HAP-1 (cell line): ENCODE measurements at places on chromosomes 1 and 21.

DNA sequence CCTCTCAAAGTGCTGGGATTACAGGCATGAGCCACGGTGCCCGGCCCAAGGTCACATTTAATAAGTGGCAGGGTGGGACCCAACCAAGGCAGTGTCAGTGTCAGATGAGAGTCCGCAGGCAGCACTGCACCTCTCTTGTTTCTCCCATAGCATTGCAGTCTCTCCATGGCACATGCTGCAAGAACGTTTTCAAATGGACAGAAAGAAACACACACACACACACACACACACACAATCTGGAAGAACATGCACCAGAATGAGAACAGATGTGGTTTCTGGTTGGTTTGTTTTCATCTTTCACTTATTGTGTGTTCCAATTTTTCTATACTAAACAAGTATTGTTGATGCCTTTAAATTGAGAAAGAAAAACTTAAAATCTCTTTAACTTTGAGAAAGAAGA, 126.5 kb downstream of the SYF2 start:
- no peak for DNase-seq

DNA sequence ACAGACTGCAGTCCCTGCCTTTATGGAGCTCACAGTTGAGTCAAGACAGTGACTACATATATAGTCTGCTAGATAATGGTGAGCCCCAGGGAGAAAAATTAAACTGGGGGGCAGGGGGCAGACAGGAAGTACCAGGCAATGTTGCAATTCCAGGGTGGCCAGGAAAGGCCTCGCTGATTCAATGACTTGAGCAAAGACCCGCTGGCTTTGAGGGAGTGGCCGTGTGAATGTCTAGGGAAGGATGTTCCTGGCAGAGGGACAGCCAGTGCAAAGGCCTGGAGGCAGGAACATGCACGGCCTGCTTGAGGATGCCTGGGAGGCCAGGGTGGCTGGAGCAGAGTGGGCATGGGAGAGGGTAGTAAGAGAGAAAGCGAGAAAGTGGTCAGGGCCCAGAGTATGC, 23.0 kb upstream of the EPHA8 start:
- DNase-seq: no peak

DNA sequence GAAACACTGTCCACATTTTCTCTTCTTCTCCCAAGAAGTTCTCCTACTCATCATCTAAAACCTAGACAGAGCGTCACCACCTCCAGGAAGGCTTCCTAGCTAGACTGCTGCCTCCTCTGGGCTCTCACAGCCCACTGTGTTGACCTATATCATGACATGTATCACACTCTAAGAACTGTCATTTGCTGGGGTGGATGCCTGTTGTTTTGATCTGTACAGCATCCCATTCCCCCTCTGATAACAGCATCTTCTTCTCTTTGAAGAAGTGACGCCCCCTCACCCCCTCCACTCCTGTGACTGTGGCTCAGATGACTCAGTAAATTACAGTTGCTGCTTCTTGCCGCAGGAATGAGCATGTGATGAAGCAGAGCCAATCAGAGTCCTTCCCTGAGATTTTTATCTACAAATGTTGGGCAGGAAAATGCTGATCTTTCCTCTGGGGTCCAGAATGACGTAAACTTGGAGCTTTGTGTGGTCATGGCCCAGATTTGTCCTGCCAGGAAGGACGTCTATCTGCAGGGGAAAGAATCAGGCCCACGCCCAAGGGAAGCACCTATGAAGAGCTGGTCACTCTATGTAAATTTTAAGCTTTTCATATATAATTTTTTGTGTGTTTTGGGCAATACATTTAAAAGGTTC, 28.0 kb upstream of the FOXO6 start:
- no peak for DNase-seq

- peak; percentile 46 for DNase-seq
Measured at GRCh38 chr1:78145105-78145580, 99.4 kb downstream of the GIPC2 start.

DNA sequence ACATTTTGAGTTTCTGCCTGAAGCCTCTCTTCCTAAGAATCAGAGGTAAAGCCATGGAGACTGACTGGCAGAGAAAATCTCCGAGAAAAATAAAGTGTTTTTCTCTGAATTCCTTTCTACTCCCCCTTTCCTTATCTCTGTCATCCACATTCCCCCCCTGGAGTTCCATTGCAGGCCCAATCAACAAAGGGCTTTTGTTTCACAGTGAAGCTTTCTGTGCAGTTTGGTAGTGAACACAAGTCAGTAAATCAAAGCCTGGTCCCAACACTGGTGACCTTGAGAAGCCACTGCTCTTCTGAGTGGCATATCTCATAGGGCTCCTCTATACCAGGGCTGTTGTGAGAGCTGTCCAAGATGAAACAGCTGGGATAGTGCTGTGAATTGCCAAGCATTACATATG, 228.4 kb downstream of the SEC16B start:
- no peak for DNase-seq

- DNase-seq: no peak
Measured at GRCh38 chr21:40863839-40864238, 16.9 kb upstream of the DSCAM start.

DNA sequence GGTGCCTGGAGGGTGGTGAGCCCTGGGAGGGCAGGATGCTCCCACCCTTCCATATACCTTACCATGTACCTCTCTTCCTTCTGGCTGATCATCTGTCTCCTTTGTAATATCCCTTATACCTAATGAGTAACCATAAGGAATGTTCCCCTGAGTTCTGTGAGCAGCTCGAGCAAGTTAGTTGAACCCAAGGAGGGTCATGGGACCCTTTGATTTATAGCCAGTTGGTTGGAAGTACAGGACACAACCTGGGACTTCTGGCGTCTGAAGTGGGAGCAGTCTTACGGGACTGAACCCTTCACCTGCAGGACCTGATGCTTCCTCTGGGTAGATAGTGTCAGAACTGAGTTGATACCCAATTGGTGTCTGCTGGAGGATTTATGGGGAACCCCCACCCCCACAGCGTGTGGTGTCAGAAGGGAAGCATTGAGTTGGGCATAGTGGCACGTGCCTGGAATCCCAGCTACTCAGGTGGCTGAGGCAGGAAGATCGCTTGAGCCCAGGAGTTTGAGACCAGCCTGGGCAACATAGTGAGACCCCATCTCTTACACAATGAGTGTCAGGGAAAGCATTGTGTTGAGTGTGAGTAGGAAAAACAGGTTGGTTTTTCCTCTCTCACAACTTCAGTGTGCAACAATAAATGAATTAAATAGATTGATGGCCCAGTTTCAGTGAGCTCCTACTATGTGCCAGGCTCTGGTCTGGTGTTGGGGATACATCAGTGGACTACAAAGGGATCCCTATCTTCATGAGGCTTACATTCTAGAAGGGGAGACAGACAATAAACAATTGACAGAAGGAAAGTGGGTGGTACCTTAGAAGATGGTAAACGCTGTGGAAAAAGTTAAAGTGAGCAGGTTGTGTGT, 16.0 kb downstream of the DNAJC16 start:
- no peak for DNase-seq

- DNase-seq: no peak
Measured at GRCh38 chr1:39418236-39418635, 73.2 kb upstream of the BMP8A start.

- DNase-seq: no peak
Measured at GRCh38 chr1:229033480-229033879, 237.4 kb upstream of the RAB4A start.

DNA sequence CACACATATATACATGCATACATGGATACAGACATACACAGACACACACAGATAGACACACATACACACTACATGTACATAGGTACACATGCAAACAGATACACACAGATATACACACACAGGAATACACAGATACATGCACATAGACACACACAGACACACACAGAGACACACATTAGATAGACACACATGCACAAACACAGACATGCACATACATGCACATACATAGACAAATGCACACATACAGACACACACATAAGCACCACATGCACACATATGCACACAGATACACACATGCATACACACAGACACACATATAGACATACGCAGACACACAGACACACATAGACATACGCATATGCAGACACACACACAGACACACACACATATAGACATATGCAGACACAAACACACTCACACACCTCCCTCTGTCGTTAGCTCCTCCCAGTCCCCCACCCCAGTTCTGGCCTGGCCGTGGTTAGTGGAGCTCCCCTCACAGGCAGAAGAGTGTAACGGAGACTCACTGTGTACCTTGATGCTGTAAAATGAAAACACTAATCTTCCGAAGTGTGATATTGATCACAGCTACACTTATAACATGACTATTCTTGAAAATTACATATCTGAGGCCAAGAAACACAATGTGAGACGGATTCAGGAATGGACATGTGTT, 7.6 kb downstream of the UBASH3A start:
- peak; percentile 18 for DNase-seq

DNA sequence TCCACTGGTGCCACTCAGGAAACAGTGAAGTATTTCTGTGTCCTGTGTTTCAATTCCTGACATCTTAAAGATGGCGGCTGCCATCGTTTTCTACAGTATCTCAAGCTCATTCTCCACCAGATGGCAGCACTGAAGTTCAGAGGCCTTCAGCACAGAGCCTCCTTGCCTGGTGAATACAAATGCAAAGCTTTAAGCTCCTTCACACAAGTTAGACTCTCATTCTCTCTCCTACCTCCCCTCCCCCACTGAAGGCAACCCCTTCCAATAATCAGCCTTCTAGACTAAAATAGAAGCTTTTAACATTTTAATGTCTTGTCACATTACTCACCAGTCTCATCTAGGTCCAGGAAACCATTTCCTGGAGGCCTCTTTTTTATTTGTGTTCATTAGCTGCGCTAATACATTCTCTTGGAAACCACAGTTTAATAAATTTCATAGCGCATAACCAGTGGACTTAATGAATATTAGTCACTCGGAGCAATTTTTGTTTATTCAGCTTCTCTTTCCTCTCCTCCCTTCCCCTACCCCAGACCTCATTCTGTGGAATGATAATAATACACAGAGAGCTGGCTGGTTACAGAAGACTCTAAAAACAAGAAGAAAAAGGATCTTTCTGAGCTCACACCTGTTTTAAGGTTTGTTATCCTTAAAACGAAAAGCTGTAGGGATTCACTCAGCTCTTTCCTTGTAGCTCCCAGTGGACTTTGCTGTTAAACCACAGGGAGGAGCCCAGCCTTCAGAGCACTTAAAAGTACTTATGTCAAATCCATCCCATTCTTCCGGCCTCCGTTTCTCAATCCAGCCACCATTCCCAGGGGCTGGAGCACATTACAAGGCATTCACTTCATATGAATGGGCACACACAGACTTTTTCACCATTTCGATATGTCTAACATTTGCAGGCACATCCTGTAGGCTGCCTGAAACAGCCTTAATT, 384.9 kb downstream of the HLX start:
- DNase-seq: peak; percentile 77

DNA sequence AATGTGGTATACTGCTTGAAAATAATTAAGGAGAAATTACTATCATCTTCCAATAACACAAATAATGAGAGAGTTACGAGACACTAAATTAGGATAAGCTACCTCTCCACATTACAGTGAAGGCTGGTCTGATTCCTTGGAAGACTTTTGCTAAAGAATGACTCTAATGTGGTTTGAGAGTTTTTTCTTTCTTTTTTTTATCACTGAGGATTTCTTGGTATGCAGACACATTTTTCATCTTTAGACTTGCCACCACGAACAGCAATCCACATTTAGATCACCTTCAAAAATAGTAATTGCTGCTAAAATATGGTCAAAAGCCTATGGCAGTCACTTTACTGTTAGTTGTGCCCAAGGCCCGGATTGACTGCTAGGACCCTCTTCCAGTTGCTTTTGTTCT, 16.6 kb upstream of the TMEM35B start:
- no peak for DNase-seq

DNA sequence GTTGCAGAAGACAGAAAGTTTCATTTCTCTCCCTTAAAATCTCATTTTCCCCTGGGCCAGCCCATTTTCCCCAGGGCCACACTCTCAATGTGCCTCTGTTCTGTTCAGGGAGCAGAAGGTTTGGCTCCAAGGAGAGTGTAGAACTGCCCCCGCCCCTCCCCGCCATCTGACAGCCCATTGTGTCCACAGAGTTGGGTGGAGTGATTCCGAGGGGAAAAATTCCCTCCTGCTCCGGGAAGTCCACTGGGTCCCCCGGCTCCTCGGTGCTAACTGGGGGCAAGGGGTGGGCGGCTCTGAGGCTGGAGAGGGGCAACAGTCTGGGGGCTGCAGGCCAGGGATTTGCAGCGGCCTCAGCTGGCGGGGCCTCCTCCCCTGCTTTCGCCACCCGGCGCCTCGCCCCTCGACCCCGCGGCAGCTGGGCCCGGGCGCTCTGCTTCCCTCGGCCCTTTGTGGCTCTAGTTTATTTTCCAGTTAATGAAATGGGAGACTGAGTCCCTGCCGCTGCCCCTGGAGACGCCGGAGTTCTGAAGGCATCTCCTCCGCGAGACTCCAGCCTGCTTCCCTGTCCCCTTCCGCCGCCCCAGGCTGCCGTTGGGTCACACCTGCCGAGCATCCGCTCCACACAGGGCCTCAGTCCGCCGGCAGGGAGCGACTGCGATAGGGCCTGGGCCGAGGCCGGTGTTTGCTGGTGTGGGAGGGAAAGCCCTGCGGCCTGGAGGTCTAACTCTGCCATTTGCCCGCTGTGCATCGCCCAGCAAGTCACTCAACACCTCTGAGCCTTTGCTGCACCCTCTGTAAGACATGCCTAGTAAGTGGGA, 14.7 kb upstream of the KIRREL1 start:
- no peak for DNase-seq

GRCh38 chr21:41029571-41029970, 138.4 kb upstream of the BACE2 start:
- DNase-seq: no peak

- DNase-seq: no peak
Measured at GRCh38 chr1:87595384-87595781, 266.7 kb downstream of the LMO4 start.

DNA sequence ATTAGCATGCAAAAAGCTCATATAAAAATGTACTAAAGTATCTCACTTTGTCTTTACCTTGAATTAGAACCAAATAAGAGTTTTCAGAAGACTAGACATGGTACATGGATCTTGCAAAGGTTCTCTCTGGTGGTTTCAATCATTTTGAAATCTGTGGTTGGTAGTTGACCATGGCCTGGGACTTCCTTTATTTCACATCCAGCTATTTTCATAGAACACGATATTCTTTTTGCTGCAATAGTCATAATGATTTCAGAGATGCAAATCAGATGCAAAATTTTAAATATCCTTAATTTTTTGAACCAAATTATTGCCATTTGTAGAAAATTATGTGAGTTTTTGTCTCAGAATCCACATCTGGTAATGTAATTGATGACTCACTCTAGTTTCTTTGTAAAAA, 375.1 kb upstream of the ZP4 start:
- DNase-seq: no peak

- DNase-seq: no peak
Measured at GRCh38 chr1:35844826-35845225, 37.0 kb downstream of the AGO4 start.

GRCh38 chr1:20068722-20069121, 1.3 kb upstream of the PLA2G5 start:
- DNase-seq: no peak

- DNase-seq: peak; percentile 79
Measured at GRCh38 chr1:185595835-185596667, 138.1 kb upstream of the HMCN1 start.
